Activated CD8-positive, alpha-beta memory T cell treated with anti-CD3 and anti-CD28 coated beads, Interleukin-2, amount 50 U/mL, for 4 hours (primary cell): ENCODE measurements at places on chromosomes 2 and 18.

- no peak for DNase-seq
These were observed 141.9 kb downstream of the MYCN start for GRCh38 chr2:16082276-16082675.

- DNase-seq = no peak
These were observed 205.2 kb upstream of the LYPD1 start for GRCh38 chr2:132875193-132875592.

DNA sequence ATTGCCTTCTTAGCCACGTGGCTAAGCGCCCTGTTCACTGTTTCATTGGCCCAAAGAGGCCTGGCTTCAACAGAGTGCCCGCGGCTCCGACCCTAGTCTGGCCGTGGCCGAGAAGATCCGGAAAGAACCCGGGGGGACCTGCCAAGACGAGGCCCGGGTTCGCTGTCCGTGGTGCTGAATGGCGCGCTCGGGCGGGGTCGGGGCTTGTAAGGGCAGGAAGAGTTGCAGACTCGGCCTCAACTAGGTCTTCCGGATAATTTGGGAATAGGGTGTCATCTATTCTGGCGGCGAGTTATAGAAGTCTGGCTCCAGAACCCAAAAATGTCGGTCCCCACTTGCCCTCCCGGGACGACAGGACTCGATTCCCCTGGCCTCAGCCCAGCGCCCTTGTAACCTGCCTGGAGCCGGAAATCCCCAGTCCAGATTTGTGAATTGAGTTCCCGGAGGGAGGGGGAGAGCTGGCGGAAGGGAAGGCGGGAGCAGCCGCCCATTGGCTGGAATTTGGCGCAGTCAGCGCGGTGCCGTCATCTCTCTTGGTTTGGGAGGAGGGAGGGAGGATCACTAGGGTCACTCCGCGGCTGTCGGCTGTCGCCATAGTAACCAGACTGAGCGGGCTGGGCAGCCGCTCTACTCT is 3.5 kb downstream of the CDK5R2 start:
- peak; percentile 60 for DNase-seq

DNA sequence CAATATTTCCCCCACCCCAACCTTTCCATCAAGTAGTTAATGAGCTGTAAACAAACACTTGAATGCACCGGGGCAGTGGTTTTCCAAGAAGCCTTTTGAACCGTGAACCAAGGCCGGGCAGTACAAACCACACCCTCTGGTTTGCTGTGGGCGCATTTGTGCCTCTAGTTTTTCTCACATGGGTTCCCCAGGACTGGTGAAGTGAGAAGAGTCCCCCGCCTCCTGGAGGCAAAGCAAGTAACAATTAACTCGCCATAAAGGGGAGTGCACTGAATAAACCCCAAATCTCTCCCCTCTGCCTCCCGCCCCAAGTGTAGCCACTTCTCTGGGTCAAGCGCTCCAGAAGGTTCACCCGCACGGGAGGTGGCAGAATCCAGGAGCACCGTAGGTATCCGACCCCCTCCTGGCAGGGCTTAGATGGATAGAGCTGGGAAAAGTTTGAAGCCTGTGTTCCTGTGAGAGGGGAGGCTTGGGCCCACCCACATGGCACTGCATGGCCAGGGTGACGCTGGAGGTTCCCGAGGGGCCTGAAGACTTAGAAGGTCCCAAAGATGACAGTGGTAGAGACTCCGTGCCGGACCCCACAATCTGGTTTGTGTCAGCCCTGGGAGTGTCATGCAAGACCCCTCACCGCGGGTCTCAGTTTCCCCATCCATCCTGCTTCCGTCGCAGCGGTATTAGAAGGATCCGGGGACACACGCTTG is 182.2 kb downstream of the SMAD2 start:
- DNase-seq = no peak

GRCh38 chr2:227163998-227164762 is at the start of the genes COL4A3 and COL4A4:
TSS of gene COL4A3 (plus strand) at chr2:227164624. CDS start at chr2:227164727, 103 bp downstream.
TSS of gene COL4A4 (minus strand) at chr2:227164205. CDS start at chr2:227147483, 16,722 bp downstream.
- no peak for DNase-seq

DNA sequence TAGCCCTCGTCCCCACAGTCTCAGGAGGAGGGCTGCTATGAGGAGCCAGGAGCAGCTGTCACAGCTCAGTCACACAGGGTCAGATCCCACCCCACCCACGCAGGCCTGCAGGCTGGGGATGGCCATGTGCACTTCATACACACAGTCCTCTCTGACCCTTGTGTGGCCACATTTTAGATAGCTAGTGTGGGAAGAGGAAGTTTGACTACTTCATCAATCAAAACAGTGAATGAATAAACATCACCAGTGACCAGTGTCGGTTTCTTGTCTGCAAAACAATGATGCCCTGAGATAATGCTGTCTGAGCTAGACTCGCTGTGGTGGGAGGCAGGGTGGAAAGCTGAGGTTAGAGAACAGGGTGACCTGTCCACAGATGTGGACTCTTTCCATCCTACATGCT is 107.1 kb downstream of the PIEZO2 start:
- DNase-seq = no peak

- DNase-seq = no peak
These were observed 1090.8 kb downstream of the BCL11A start for GRCh38 chr2:59462422-59463197.

GRCh38 chr2:10863837-10864236 is 47.9 kb upstream of the KCNF1 start:
- no peak for DNase-seq

DNA sequence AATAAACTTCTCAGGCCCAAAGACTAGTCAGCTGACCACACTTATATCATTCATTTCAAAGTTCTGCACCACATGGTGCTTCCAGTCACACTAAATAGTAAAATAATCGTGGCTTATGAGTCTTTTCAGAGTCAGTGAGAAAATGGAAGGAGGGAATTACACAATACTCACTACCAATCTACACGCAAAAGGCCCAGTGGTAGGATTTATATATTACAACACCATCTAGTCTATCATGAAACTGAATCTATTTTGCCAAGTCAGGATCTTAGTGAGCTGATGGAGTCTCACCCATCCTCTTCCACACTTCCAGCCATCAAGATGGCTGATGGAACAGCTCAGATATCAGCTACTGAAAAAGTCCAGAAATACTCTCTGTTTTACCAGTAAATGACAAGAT is 21.9 kb downstream of the INO80D start:
- DNase-seq = no peak

DNA sequence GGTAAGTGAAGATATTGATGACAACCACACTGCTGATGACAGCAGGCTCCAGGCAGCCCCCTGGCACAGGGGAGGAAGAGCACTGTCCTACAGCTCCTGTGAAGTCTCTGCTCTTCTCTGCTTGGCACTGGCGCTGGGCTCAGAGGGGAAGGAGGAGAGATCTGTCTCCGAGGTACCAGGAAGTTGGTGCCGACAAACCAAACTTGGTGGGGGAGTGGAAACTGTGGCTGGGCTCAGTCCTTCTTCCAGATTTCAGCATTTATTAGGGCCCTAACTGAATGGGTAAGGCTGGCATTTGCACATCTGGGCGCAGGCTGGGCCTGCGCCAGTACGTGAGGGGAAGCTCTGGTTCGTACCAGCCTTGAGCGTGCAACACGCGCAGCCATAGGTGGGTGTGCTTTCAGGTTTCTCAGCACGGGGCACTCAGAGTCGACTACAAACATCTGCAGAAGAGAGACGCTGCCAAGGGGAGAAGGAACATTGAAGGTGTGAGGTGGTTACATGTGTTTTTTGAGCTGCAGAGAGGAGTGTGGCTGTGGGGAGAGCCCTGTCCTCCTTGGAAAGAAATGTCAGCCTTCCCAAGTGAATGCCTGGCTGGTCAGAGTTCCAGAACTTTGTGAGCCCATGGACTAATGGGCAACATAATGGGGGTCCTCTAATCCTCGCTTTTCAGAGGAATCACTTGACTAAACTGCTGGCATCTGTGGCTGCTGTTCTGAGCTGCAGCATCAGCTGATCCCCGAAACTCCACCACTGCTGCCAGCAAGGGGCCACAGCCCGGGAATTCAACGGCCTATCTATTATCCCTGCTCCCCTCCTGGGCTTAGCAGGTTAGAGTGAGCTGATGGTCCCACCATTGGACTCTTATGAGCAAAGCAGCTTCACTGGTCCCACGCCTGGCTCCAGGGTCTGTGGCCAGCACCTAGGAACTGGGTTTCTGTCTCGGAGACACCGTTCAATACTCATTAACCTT is 55.2 kb upstream of the SEMA4C start:
- peak; percentile 28 for DNase-seq

DNA sequence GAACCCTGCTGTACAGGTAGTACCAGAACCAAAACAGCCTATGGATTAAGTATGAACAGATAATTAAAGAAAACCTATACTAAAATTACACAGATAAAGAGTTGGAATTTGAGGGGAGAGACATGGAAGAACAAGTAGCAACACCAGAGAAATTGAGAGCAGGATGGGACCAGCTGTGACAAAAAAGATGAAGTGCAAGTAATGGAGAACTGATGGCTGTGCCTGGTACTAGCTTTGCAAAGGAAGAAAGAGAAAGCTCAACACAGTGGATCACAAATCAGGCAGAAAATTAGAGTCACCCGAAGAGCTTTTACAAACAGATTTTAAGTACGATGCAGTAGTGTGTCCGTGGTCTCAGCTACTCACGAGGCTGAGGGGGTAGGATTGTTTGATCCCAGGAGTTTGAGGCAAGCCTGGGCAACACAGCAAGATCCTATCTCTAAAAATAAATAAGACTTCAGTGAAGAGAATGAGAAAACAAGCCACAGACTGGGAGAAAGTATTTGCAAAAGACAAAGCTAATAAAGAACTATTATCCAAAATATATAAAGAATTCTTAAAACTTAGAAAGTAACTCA is 46.5 kb downstream of the CUL3 start:
- no peak for DNase-seq

GRCh38 chr2:73225513-73226360 is 7.3 kb downstream of the PRADC1 start:
- no peak for DNase-seq

- DNase-seq = no peak
These were observed 129.3 kb upstream of the HAAO start for GRCh38 chr2:42921721-42922120.

- DNase-seq = no peak
These were observed 216.8 kb downstream of the CAMKMT start for GRCh38 chr2:44578471-44579093.

DNA sequence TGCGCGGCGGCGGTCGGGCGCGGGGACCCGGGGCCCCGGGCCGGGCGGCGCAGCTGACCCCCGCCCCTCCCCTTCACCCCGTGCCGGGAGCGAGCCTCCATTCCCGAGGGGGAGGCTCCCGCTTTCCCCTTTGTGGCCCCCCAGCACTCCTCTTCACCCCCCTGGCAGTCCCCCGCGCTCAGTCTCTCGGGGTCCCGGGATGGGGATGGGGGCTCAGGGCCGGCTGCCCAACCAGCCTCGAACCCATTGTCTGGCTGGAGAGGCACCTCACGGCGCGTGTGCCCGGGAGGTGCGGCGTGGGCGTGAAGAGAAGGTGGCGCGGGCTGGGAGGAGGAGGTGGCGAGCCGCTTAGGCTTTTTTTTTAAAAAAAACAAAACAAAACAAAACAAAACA is 748 bp downstream of the FMNL2 start:
- no peak for DNase-seq

- DNase-seq = no peak
These were observed 259.5 kb downstream of the EPHA4 start for GRCh38 chr2:221312634-221313033.

GRCh38 chr2:114113518-114113917 is 223.6 kb downstream of the ACTR3 start:
- no peak for DNase-seq

DNA sequence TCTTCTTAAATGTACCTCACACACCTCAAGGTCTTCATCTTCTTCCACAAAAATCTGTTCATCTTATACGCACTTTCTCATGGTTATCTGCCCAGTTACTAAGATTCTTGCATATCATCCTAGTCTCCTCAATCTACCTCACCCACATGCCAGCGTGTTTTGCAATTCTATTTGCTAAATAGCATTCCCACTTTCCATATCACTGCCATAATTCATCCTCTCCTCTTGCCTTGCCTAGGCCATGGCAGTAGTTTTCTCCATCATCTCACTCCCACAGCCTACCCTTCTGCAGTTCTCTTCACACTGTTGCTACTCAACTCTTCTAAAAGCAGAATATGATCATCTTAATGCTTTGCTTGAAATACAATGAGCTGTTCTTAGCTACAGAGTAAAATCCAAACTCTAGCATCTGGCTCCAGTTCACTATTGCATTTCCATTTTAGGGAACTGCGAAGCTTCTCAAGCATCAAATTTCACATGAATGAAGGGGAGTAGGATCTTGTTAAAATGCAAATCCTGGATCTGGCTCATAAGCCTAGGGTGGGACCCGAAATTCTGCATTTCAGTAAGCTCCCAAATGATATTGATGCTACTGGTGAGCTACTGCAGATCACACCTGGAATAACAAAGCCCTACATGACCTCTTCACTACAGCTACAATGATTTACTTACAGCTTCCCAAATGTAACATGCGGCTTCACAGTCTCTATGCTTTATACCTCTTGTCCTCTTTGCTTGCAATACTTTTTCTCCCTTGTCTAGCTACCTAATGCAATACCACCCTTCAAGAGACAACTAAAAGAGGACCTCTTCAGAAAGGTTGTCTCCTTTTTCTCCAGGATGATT is 293.9 kb downstream of the SATB2 start:
- DNase-seq = no peak

DNA sequence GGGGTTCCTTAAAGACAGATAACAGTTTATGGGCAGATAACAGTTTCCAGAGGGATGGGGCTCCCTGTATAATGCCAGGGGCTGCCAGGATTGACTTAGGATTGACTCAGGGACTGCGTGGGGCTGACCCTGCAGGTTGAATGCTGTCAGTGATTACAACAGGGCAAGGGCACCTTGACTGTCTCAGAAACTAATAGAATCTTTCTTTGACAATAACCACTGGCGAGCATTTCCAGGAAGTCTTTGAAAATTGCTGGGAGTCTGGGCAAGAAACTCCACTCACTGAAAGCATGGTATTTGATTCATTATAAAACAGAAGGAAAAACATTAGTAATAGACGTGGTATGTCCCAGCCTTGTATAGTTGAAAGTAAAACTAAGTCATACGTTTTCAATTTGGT is 101.0 kb downstream of the GPD2 start:
- DNase-seq = no peak

- no peak for DNase-seq
These were observed 1.2 kb upstream of the TRAPPC8 start for GRCh38 chr18:31943878-31944816.

DNA sequence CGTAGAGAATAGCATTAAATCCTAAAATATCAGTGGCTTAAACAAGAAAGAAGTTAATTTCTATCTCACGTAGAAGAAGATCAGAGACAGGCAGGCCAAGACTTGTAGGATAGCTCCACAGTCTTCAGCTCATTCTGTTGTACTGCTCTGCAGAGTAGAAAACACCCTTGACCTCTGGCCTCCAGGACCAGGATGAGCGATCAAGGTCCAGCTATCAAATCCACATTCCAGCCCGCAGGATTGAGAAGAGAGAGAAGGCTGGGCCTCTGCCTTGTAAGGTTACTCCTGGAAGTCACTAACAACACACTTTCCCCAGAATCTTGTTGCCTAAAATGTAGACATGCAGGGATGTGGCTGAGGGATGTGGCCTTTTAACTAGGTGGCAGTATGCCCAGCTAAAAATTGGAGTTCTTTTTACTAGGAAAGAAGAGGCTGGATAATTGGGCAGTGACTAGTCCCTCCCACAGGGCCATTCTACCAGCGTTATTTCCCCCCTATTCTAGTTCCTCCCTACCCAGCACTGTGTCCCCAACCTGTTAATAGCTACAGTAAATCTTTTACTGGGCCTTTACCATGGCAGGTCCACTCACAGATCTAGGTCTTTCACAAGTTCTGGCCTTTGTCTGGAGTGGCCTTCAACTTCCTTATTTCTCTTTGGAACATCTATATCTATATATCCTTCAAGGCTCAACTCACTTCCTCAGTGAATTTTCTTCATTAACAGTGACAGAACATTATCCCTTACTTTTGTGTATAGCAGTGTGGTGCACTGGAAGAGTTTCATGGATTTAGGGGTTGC is 165.0 kb downstream of the DIS3L2 start:
- no peak for DNase-seq

- DNase-seq = no peak
These were observed 204.9 kb downstream of the PTGR3 start for GRCh38 chr18:75003764-75004690.
